ENCODE measurements at places on chromosomes 11 and 22.

GRCh38 chr22:43563571-43563970 lies 151.8 kb downstream of the MPPED1 start:
- DNase-seq, result peak; percentile 14

DNA sequence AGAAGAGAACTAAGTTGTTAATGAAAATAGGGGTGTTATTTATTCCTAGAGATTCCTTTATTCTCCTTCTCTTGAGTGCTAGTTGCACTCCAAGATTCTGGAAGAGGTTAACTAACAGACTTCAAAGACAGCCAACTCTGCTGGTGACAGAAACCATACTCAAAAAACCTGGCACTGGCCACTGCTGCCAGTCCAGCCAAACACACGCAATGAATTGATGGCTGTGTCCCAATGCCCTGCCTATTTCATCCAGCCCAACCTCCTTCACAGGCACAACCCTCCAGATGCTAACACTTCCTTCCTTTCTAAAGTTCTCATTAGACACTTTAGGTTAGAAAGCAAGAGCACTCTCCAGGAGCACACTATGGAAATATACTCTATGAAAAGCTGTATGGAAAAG lies 150.8 kb upstream of the C11orf58 start:
- no peak for DNase-seq

DNA sequence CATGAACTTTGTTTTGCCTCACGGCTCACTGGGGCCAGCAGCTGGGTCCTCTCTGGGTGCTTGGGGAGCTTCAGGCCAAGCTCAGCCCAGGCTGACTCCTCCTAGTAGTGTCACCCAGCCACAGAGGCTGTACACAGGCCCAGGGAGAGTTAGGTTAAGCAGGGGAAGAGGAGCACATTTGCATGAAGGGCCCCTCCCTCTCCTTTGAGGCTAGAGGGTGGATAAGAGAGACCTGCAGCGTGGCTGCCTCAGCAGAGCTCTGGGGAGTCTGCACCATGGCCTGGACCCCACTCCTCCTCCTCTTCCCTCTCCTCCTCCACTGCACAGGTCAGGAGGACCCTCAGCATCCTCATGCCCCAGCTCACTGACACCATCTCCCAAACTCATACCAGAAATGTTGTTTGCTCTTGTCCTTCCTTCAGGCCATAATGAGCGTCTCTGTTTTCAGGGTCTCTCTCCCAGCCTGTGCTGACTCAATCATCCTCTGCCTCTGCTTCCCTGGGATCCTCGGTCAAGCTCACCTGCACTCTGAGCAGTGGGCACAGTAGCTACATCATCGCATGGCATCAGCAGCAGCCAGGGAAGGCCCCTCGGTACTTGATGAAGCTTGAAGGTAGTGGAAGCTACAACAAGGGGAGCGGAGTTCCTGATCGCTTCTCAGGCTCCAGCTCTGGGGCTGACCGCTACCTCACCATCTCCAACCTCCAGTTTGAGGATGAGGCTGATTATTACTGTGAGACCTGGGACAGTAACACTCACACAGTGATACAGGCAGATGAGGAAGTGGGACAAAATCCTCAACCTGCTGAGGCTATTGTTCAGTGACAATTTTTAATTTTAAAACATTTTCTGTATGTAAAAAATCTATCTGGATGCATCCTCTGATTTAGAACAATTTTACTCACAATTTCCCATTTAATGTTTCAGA lies 82.4 kb upstream of the VPREB1 start:
- no peak for DNase-seq

DNA sequence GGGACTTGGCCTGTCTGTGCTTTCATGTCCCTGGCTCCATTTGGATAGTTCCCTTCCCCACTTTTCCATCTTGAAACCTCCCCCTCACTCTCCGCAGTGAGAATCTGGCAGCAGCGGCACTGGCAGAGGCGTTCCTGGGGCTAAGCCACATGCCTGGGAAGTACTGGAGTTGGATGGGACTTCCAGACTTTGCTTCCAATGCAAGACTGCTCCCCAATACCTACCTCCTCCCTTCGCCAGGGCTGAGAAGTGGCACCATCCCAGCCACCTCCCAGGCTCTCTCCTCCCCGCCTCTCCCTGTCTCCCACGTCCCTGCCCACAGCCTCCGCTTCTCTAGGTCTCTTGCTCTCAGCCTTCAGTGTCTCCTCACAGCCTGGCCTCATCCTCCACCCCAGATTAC lies 16.6 kb downstream of the TST start:
- no peak for DNase-seq

DNA sequence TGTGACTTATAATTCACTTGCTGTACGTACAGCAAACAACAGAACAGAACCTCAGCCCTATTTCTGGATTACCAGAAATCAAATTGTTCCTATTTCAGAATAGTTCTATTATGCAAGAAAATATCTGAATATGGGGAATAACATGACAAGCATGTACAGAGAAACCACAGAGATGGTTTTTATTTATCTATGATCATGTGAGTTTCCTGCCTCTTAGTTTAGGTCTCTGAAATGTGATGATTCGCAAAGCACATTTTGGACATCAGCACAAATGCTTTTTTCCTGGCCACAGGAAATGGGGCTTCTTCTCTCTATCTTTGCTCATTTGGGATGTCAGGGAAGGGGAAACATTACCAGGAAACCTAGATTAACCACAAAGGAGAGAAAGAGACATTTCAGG lies 266.7 kb upstream of the CTSC start:
- DNase-seq, result no peak

- no peak for DNase-seq
Measured at GRCh38 chr11:116379185-116379828, 393.5 kb downstream of the BUD13 start.

- no peak for DNase-seq
Measured at GRCh38 chr11:44236296-44236695, 73.6 kb downstream of the ALX4 start.

DNA sequence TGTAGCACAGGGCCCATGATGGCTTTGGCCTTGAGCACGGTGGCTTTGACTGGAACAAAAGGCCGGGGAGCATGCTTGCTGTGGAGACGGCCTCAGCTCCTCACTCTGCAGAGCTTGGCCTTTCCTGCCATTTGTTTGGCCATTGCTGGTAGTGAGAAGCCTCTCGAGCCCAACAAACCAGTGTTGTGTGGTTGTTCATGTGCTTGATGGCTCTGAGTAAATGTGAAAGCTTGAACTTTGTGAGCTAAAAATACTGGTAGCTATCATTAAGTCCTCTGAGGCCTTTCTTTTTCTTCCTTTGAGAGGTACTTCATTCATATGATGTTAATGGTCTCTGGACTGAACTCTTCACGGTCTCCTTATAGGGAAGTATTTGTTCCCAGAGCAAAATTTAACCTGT lies 39.6 kb downstream of the NAT10 start:
- DNase-seq, result no peak

DNA sequence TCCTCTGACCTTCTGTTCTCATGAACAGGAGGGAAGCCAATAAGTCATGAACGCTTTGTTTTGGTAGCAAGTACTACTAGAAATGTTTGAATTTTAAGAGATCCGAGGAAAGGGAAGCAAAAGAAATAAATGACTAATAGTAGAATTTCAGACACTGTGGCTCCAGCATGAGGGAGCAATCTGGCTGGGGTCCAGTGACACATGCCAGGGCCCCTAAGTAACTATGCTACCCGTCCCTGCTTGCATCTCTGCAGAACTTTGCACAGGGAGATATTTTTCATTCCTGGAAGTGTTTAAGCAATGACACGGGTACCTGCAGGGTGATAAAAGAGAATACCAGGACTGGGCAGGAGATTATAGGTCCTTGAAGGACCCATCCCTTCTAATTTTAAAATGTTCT lies 7.3 kb upstream of the ADAMTS8 start:
- DNase-seq, result no peak

DNA sequence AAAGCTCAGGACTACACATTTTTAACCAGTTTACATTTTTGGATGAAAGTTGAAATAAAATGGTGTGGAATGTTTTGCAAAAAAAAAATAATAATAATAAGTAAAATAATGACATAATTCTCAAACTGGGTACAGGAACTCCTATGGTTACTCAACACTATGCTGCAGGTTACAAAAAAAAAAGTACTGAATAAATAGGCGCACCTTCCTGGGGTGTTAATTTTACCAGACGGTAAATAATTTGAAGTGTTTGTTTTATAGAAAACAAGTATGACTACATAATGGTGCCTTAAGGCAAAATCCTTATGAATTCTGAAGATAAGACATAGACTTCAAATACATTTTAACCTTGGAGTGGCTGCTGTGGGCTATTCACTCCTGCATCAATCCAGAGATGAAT lies 76.5 kb downstream of the RELT start:
- DNase-seq, result no peak

GRCh38 chr22:23196165-23196564 lies 15.9 kb downstream of the BCR start:
- peak; percentile 65 for DNase-seq

DNA sequence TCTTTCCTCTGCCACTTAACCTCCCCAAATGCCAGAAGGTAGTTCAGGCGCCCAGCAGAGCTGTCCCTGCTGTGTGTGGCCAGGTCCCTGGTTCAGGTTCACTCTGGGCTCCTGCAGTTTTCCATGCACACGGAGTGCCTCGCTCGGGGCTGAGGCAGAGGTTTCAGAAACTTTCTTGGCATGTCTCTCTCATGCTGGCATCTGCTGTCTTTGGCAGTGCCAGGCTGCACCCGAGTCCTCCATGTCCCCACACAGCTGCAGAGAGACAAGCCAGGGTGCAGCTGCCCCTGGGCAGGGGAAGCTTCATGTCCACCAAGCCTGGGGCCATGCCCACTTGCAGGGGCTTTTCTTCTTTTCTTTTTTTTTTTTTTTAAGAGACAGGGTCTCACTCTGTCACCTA lies 7.0 kb upstream of the NEFH start:
- DNase-seq, result no peak

DNA sequence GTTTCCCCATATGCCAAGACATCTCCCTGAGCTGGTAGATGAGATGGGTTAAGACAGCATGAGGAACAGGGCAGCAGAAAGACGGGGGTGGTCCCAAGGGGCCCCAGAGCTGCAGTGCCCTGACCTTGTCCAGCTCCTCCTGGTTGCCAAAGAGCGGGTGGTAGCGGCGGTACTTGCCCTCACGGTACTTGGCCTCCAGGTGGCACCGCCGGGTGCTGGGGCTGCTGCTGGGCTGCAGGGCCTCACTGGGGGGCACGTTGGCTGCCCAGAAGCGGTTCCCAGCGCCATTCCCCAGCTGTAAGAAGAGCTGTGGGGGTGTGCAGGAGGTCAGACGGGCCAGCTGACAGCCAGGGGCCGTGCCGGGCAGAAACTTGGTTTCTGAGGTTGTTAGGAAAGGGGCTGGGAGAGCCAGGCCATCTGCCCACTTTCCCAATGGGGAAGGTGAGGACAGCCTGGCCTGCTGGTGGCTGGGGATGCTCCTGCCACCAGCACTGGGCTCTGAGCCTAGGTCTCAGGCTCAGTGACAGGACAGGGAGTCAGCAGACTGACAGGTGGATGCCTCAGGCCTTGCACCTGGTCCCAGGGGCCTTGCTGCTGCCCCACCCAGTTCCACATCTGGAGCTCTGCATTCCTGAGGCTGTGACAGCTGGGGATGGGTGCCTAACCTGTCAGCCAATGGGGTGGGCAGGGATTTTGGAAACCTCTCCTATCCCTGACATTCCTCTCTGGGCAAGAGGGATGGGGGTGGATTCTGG lies 30.0 kb upstream of the PDE2A start:
- DNase-seq, result no peak
